ENCODE measurements at places on chromosomes 7 and 10.
A peak's percentile ranks its signal among the peaks of the same experiment; 100 is the strongest.

DNA sequence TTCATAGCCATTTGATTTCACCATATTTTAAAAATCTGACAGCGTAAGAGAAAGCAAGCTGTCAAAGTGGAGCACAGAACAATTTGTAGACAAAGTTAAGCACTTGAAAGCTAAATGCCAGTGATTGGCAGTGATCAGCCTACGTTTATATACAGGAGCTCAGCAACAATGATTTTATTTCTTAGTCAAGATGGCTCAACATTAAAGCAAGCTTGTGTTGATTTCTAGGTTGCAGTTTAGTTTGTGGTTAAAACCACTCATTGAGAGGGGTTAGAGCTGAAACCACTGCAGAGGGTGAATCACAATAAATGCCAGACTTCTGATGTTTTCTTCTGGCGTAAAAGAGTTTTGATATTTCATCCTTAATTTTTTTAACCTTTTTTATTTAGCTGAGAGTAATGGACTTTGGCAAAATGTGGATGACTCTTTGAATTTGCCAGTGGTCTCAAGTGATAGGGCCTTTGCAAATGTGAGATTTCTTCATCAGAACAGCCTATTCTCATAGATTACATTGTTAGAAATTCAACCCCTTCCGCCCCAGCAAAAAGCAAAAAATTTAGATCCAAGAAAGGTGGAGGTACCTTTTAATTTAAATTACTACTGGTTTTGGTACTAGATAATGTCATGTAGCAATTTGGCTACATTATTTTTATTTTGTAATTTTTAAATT lies 73.8 kb downstream of the SHOC2 start:
- DNase-seq, result no peak

DNA sequence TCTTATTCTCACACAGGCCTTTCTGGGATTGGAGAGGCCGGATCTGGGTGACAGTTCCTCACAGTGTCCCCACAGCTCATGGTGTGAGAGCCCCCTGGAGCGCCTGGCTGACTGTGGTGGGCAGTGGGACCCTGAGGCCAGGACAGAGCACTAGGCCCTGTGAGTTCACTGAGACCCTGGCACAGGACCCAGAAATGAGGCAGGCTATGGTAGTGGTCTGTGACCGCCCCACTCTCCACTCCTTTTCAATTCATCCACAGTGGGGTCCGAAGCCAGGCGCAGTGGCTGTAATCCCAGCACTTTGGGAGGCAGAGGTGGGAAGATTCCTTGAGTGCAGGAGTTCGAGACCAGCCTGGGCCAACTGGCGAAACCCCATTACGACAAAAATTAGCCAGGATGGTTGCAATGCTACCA lies 95.9 kb upstream of the TNRC18 start:
- DNase-seq, result no peak

DNA sequence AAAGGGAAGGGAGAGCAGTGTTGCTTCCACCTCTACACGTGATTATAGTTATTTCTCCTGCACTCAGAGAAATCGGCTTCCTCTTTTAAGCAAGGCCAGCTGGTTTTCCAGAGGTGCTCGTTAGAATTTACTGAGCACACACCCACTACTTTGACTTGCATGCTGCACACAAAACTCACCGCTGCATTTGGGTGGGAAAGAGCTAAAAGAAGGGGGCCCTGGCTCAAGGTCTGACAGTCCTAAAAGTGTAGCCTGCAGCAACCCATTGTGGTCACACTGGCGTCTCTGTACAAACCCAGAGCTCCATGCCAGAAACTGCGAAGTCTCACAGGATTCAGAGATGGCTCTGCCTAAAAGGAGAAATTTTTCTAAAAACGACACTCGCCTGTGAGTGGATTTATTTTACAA lies 133.7 kb downstream of the SLC25A13 start:
- no peak for DNase-seq

- no peak for DNase-seq
Observed at GRCh38 chr7:122719010-122719578, 16.4 kb upstream of the RNF148 start.

DNA sequence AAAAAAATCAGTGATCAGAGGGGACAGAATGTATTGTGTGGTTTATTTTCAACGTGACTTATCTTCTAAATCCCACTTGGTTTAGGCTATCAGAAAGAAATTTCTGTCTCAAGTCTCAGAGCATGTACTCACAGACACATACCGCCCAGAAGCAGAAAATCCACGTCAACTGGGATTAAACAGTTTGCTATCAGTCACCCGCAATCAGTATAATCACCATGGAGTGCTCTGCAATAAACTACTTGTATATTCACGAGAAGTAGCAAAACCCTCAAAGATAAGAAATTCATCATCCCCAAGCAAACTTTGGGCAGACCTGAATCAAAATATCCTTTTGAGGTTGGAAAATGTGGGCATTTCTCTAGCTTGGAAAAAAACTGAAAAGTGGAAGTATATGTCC lies 259.1 kb downstream of the FGFR2 start:
- no peak for DNase-seq

GRCh38 chr10:22629852-22630233 lies 84.5 kb downstream of the PIP4K2A start:
- no peak for DNase-seq

- no peak for DNase-seq
Observed at GRCh38 chr10:8590518-8590917, 536.0 kb downstream of the GATA3 start.

DNA sequence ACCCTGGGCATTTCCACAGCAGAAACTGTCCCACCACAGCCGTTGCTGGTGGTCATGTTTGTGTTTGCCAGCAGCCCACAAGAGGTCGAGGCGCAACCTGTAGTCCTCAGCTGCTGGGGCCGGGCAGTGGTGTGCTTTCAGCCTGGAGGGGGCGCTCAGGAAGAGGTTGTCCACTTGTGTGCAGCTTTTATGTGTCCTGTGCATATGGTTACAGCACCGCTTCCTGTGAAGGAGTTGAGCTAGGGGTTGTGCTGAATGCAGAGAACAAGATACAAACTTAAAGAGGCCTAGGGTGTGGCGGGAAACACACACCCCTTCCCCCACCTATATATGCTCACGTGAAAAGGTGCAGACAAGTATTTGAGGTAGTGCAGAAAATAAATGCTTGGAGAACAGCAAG lies 29.5 kb upstream of the PFKFB3 start:
- DNase-seq, result no peak

DNA sequence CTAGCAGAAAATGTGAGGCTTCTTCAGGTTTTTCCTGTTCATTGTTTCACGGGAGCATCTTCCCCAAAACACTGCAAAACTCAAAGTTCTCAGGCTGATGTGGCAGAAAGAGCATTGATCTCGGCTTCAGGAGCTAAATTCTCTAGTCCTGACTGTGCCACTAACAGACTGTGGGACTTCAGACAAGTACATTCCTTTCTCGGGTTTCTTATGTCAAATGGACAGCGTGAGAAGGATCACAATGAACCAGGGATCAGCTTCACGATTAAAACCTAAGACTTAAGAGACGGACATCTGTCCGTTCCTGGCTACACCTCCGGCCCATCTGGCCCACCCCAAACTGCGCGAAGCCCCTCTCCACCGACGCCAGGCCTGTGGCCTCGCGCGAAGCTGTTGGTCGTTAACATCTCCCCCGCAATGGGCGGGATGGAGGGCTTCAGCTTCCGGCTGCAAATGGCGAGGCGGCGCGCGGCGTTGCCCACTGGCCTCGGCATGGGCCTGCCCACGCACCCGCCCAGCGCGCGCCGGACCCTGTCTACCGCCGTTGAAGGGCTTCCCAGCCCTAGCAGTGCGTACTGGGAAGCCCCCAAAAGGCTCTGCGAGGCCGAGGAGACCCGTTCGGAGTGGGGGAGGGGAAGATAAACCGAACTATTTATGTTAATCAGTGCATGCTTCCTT lies 549 bp upstream of the DDX50 start:
- DNase-seq, result peak; percentile 81

- no peak for DNase-seq
Observed at GRCh38 chr10:77125231-77125630, 512.4 kb downstream of the KCNMA1 start.

DNA sequence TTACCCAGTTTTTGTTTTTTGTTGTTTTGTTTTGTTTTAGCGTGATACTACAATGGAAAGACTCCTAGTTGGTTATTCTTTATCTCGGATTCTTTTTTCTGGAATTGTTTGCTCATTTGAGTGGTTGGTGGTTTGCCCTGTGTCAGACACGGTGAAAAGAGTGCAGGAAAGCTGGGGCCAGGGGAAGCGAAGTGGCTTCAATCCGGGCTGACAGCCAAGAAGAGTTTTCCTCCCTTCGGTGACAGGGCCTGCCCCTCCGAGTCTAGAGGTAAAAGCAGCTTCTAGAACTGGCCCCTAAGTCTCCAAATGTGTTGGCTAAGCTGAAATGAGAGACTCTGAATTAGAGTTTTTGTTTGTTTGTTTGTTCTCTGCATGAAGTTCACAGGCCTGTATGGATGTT lies 5.7 kb upstream of the AP5Z1 start:
- DNase-seq, result peak; percentile 69

DNA sequence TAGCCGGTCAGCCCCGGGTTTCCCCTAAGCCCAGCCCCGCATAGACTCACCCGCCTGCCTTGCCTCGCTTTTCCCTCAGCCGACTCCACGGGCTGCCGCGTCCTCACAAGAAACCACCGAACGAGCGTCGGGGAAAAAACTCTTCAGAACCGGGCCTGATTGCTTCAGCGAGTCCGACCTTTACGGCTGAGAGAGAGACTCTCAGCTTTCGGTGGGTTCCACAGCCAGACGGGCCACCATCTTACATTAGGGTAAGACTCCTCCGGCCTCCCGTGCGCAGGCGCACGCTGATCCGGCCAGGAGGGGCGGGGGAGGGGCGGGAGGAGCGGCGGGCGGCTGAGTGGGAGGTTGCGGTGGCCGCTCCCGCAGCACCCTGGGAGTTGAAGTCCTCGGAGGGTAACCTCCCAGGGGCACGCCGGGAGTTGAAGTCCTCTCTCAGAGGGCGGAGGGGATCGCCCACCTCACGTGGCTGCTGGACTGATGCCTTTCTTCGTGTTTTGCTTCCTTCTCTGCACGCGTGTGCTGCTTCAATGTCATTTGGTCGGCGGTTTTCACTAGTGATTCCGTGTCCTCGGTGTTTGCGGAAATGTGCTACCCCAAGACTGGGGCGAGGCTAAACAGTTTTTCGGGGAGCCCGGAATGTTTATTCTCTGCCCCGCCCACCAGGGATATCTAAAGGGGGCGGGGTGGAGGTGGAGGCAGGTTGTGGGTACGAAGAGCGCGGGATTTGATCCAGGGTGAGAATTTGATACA lies at the start of gene CNOT4:
TSS of gene CNOT4 (minus strand) at position 264 of the 753 bp plus-strand sequence. CDS start 71,771 bp downstream, outside the sequence.
- peak; percentile 95 for DNase-seq

- no peak for DNase-seq
Observed at GRCh38 chr7:116713918-116714317, 41.9 kb downstream of the MET start.

GRCh38 chr10:87837445-87837844 lies 19.4 kb upstream of the ATAD1 start:
- no peak for DNase-seq

- peak; percentile 60 for DNase-seq
Observed at GRCh38 chr7:22319424-22320403, 37.2 kb downstream of the RAPGEF5 start.

DNA sequence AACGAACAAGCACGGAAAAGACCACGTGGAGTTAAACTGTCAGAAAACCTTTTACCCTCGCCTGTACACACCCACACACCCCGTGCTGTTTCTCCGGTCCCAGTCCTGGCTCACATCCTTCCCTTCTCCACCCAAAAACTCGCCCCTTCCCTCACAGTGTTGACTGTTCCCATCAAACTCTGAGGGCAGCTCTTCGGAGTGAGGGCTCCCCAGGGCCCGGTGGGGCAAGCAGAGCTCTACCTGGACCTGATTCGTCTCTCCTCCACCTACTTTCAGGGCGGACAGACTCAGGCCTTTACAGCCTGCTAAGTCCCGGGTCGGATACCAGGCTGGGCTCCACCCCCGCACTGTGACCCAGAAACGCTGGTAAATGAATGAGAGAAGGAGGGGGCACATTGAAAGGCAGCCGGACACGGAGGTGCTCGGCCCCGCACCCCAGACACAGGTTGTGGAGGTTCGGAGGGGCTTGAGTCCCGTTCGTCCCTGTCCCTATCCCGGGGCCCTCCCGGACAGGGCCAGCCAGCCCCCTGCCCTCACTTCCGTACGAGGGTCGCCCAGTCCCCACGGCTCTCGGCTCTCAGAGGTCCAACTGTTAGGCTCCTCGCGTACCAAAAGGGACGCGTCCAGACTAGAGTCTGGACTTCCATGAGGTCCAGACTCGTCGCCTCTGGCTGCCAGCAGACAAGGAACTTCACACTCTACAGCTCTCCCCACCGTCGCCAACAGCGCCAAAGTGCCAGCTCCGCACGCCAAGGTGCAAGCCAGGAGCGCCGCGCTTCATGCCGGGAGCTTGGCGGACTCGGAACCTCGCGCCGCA lies 31.7 kb upstream of the ASL start:
- peak; percentile 43 for DNase-seq

DNA sequence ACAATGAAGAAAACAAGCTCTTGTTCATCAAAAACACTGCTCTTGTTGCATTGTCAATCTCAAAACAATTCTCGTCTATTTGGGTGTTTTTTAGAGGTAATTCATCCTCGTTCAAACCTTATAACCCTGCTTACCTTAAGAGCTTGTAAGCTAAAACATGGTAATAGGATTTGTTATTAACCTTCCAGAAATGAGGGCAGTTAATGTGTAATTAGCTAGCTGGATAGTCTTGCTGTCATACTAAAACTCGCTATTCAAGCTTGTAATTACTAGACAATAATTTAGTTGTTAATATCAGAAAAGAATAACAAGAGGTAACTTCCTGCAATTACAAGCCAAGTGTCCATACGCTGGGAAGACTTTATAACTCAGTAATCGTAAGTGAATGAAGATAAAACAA lies 101.6 kb downstream of the UBE2H start:
- DNase-seq, result no peak

- no peak for DNase-seq
Observed at GRCh38 chr7:64131696-64132095, 75.3 kb upstream of the ZNF735 start.

GRCh38 chr10:124647421-124648130 lies 96.6 kb downstream of the FAM53B start:
- DNase-seq, result no peak

DNA sequence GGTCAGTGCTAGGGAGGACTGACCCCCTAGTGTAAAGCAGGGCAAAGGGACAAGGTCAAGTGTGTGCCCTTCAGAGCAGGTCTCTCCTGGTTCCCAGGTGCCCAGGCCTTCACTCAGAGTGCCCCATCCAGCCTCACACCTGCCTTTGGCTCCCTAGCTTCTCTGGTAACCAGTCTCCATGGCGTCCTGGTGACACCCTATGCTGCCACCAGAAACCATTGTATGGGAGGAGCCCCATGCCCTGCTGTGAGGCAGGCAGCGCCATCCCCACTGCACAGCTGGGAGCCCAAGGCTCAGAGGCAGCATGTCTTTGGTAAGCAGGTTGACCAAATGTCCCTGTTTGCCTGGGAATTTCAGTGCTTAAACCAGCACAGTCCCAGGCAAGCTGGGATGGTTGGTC lies 33.1 kb upstream of the HMX3 start:
- no peak for DNase-seq

DNA sequence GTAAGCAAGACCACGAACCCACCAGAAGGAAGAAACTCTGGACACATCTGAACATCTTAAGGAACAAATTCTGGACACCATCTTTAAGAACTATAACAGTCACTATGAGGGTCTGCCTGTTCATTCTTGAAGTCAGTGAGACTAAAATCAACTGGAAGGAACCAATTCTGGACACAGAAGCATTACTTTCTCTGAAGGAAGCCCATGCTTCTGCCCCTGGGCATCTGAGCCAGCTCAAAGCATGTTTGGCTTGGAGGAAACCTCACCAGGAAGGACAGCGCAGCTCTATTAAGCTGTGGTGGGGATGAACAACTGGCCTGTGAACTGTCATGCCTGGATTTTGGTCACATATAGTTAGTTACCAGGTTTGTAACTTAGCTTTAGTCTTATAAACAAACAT lies 132.4 kb upstream of the GDF10 start:
- no peak for DNase-seq

GRCh38 chr7:135180122-135180521 lies 9.6 kb upstream of the CYREN start:
- no peak for DNase-seq
